ENCODE measurements at places on chromosomes 1 and 21.

- peak; percentile 4 for DNase-seq
Measured at GRCh38 chr1:151145304-151146071, 943 bp downstream of the SEMA6C start.

DNA sequence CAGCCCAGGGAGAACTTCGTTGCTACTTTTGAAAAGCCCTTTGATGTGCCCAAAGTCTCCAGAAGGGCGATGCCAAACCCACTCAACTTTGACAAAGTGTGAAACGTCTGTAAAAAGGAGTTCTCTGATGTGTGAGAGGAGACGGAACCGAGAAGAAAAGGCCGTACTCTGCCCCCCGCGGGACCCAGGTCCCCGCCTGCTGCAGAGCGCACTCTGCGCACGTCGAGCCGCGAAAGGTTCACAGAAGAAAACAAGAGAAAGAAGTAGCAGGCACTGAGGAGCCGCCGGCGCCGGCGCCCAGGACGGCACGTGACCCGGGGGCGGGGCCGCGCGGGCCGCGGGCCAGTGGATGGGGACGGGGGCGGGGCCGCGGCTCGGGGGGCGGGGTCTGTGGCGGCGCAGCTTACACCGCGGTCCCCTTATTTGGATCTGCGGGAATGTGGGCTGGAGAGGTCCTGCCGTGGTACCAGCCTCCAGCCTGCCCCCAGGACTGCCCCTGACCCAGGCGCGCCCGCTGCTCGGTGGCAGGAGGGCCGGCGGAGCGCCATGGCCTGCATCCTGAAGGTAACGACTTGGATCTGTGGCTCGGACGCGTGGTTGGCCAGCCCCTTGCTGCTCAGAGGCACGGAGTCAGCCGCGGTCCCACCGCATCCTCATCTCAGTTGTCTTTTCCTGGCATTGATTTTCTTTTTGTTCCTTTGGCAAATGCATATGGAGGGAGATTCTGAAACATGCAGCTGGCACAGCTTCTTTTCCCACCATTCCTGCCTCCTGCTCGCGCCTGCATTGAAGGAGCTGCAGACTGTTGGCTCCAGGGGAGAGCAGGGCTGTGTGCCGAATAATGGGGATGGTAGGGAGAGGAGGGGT is at the start of gene ST6GALNAC3:
Gene ST6GALNAC3, plus strand, starts transcription at position 426 of the 867 bp plus-strand sequence.
- peak; percentile 40 for DNase-seq

DNA sequence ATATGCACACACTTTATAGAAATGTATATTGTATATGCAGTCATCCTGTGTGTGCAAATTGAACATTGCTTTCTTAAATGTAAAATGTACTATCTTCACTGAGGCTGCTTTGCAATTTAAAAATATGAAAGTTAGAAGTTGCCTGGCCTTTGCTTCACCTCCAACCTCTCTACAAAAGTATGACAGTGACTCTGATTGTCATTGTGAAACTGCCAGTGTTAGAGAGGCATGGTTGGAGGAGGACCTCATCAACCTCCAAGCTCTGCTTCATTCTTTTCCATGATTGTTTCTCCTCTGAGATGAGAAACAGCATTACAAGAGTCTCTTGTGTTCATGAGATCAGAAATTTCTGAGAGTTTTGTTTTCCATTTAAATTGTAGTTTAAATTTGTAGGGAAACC is 185.5 kb downstream of the ZC3H11B start:
- DNase-seq: no peak

- no peak for DNase-seq
Measured at GRCh38 chr1:92096317-92096716, 16.2 kb downstream of the BTBD8 start.
